ENCODE measurements at places on chromosomes 2 and 18.

DNA sequence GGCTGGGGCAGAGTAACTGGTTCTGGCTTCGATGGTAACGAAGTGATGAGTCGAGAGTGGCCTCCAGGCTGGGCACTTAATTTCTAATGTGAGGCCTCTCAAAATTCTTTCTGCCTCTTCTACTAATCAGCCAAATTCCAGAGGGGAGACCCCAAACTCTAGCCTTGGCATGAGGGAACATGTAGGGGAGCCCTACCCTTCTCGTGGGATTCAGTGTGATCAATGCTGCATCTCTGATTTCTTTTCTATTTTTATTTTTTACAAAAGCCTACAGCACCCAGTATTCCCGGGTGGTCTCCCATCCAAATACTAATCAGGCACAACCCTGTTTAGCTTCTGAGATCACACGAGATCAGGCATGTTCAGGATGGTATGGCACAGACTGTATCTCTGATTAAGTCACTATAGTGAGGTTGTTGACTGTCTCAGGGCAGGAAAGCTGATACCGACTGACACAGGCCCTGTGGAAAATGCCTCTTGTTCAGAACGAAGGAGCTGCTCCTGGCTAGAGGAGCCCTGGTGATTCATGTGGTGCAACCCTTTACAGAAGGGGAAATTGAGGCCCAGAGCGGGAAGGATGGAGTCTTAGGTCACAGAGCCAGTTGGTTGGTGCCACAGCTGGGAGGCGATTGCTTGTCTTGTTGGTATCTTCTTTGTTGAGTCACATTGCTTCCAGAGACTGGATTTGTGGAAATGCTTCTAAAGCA lies 126.3 kb upstream of the HS6ST1 start:
- DNase-seq: no peak

- DNase-seq: no peak
Observed at GRCh38 chr2:60416221-60417008, 137.0 kb downstream of the BCL11A start.

GRCh38 chr2:118473846-118474540 lies 373.5 kb downstream of the EN1 start:
- no peak for DNase-seq

GRCh38 chr2:69798909-69799526 lies 30.4 kb upstream of the GMCL1 start:
- no peak for DNase-seq

GRCh38 chr2:239674101-239674980 lies 273.5 kb upstream of the HDAC4 start:
- no peak for DNase-seq

DNA sequence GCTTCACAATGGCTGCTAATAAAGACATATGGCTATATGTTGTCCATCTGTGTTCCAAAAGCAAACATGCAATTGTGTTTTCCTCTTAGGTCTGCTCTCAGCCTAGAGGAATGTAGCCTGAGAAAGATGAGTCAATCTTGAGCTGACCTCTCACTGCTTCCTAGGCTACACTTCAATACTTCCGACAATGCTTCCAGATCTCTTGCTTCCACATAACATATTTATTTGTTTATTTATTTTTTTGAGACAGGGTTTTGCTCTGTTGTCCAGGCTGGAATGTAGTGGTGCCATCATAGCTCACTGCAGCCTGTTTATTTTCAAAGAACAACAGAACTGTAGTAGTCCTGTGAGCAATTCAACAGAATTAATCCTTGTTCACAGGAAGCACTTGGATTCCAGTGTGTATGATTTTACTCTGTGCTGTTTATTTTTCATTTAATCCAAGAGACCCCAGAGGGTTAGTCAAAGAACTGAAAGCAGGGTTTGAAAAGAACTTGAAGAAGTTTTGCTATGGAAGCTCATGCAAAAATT lies 437.9 kb downstream of the TXNL1 start:
- DNase-seq: no peak

DNA sequence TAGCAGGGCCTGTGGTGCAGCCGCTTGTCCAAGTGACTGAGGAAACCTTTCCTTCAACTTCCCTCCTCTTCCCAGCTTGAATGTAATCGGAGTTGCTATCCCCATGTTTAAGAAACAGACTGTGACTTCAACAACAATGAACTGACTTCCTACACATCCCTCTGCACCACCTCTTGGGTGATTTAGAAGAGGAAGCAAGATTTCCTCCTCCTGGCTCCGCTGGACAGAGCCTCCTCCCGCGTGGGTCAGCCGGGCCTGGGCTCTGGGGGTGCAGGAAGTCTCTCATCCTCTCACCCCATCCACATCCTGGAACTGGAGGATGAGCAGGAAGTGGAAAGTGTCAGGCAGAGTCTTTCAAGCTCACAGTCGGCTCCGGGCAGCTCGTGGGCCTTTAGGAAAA lies 84.3 kb downstream of the GATA6 start:
- DNase-seq: no peak

- DNase-seq: no peak
Observed at GRCh38 chr2:127053731-127054603, 53.0 kb downstream of the BIN1 start.

- DNase-seq: no peak
Observed at GRCh38 chr2:27527182-27527581, 30.5 kb downstream of the GCKR start.

- DNase-seq: no peak
Observed at GRCh38 chr2:203470371-203470770, 64.7 kb downstream of the RAPH1 start.

DNA sequence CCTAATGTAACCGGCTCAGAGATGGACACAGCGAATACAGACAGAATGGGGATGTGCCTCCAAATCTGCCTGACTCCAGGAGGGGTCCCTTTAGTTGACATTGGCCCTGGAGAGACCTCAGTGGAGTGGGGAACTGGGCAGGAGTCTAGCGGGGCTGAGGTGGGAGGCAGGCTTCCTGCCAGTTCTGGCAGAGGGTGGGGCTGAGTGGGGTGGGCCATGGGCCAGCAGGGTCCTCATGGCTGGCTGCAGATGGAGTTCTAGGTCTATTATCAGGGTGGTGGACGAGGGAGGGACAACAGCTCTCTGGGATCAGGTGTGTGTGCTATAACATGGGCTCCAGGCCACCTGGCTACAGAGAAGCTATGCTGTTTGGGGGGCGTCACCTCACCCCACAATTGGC lies 21.1 kb downstream of the PROC start:
- no peak for DNase-seq

DNA sequence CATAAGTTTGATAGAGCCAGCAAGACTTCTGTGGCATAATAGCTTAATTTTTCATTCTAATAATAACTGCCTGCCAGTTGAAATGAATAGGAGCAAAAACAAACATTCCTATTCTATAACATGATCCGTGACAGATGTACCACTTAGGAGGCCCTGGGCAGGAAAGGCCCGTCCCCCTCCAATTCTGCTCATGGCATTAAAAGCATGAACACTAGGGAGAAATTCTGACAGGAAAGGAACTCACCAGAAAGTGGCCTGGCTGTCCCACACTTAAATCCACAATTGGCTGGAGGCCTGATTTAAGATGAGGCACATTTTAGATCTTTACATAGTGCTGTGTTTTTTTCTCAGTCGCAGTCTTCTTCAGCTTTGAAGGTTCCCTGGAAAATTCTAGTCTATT lies 261.9 kb upstream of the ETAA1 start:
- no peak for DNase-seq

GRCh38 chr2:157748371-157749142 lies 119.9 kb upstream of the ACVR1C start:
- DNase-seq: no peak

- no peak for DNase-seq
Observed at GRCh38 chr2:95384854-95385569, 17.5 kb upstream of the FAHD2A start.

DNA sequence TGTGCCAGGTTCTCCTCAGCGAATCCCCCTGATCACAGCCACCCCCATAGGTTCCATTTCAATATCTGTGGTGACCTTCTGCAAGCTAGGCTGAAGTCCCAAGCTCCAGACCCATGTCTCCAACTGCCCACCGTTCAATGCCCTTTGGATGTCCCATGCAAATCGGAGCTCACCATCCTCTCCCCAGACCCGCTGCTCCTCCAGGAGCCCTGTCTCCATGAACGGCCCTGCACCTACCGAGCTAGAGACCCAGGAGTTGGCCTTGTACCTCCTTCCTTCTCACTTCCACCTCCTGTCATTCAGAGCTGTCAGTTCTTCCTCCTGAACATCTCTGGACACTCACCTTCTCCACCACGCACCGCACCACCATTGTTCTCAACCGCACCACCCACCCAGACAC lies 1.0 kb upstream of the FAHD2A start:
- no peak for DNase-seq

DNA sequence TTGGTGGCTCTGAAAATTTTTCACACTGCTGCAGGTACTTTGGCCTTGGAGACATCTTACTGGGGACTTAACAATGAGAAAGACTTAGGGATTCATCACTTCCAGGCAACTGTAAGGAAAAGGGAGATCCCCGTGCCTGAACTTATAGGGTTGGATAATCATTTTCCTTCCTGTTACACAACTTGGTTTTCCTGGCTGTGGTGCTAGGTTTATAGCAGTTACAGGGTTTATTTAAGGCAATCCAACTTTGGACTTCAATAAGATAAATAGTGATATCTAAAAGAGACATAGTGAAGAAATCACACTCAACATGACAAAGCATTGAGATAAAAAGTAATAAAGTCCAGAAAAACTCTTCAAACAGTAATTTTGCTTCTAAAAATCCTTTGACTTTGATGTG lies 70.2 kb upstream of the RAPH1 start:
- DNase-seq: no peak

DNA sequence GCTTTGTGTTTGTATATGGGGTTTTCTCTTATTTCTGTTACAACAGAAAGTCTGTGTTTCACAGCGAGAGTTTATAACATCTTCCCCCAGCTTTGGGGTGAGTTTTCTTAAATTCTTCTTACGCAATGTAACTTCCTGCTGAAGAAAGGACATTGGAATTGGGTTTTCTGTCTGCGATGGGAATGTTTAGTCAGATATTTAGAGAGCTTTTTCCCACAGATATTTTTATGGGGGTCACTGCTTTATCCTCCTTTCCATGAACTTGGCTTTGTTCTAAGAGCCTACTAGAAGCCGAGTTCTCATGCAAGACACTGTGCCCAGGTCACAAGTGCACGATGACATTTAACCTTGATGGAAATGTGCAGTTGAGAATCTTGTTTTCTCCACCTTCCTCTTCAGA lies 22.1 kb downstream of the B3GNT2 start:
- no peak for DNase-seq

DNA sequence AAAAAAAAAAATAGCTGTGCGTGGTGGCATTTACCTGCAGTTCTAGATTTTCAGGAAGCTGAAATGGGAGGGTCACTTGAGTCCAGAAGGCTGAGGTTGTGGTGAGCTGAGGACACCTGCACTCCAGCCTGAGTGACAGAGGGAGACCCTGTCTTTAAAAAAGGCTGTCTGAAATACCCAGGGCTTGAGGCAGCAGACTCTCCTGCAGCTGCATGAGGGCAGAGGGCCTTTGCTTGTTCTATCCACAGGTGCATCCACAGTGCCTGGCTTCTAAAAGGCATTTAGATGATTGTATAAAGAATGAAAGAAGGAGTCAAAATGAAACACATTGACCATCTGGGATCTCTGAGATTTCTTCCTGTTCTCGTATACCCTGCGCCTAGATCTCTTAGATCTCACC lies 152.9 kb downstream of the MGAT5 start:
- no peak for DNase-seq

DNA sequence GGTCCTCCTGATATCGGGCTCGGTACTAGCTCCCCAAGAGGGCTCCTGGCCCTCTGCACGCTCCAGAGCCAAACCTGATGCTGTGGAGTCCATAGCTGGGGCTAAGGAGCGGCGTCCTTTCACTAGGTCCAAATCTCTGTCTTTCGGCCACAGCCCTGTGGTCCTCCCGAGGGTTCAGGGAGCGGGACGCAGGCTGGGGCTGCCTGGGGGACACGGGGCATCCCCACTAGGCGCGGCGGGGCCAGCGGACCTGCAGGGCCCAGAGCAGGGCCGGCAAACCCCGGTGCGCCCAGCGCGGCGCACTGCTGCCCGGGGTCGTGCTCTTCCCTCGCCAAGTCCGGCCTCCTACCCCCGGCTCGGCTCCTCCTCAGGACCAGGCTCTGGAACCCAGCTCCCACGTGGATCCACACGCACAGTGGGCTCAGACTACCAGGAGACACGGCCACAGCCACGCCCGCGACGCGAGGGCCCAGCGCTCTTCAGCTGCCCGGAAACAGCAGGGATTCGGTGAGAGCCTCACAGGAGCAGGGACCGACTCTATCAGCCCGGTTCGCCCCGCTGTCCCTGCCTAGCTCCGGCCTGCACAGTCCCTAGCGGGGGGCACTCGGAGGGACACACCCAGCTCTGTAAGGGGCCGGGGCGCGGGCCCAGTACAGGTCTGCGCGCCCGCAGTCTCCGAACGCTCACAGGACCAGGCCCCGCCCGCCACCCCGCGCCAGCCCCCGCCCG lies 593 bp downstream of the ZNF514 start:
- DNase-seq: no peak

GRCh38 chr2:86000938-86001312 lies 104.8 kb downstream of the POLR1A start:
- DNase-seq: no peak

DNA sequence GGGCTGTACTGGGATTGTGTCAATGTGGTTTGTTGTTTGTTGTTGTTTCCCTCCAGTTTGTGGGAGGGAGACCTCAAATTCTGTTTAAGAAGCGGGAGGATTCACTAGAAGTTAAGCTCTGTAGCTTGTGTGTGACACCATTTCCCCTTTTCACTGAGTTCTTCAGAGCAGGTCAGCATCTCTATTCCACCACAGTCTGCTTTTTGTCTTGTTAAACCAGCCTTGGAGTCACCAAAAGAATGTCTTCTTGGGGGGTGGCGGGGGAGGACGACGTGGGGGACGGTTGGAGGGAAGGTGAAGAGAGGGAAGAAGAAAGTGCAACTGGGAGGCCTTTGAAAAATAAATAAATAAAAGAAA lies 2.3 kb upstream of the BCL11A start:
- no peak for DNase-seq

DNA sequence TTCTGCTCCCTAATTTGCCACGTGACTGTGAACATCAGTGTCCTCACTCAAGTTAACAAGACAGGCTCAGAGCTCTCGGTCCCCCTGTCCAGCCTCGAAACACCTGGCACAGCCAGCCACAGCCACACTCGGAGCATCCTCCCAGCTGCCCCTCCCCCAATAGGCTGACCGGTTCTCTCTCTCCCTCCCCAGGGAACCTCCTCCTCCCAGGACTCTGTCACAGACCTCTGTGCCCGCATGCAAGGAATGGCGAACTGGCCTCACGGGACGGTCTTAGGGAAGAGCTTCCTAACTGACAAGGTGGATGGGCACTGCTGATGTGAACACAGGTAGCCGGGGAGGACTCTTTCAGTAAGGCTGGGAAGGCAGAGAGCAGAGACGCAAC lies 18.8 kb downstream of the CYP26B1 start:
- DNase-seq: no peak

GRCh38 chr2:62774555-62775366 lies 69.2 kb downstream of the EHBP1 start:
- DNase-seq: no peak

Data from stimulated activated CD4-positive, alpha-beta T cell treated with anti-CD3 and anti-CD28 coated beads, TNF-alpha, amount 100 ng/mL, for 48 hours (primary cell).